ENCODE measurements at places on chromosomes 16 and 17.

GRCh38 chr17:79387783-79388182 is 223.1 kb downstream of the RBFOX3 start:
- no peak for DNase-seq

DNA sequence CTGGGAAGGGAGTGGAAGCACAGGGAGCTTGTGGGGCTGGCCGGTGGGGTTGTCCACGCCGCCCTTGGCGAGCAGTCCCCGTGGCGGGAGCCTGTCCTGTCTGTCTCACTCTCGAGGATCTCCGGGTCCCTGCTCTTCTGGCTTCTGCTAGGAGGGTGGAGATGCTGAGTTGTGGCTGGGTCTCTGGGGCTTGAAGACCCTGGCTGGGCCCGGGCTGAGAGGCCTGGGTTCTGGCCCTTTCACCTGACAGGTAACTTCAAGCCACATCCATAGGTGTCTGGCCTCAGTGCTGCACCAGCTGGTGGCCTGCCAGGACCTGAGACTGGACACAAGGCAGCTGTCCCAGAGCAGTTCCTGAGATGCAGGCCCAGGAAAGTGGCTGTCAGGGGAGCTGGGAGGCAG is 46.7 kb downstream of the PRMT7 start:
- no peak for DNase-seq

DNA sequence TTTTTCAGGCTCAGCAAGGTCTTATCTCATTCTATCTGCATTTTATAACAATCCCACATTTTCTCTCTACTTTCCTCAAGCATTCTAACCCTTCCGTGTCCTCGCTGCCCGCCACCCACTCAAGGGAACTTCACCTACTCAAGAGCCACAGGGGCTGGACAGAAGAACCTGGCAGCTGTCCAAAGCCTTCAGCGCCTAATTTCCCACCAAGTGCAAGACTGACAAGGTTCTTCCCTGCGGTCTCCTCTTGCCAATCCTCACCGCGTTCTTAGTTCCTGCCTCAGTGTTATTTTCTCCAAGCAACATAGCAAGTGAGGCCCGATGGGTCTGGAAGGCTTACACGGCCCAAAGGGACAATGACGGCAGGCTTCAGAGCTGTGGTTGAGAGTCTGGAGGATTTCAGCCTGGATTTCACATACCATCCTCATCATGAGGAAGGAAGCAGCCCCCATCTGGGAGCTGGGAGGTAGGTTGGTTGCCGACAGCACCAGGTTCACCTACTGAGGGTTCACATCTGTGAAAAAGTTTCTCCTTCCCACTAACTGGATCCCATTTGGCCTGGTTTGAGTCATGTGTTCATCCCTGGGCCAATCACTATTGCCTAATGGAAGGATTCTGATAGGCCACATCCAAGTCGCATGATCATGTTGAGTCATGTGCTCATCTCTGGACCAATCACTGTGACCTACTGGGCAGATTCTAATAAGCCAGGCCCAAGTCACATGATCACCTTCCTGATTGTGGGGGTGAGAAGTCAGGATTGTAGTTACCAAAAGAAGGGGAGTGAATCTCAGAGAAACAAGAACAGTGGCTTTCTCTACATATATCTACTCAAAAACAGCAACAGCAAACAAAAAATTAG is 108.2 kb downstream of the N4BP1 start:
- no peak for DNase-seq

DNA sequence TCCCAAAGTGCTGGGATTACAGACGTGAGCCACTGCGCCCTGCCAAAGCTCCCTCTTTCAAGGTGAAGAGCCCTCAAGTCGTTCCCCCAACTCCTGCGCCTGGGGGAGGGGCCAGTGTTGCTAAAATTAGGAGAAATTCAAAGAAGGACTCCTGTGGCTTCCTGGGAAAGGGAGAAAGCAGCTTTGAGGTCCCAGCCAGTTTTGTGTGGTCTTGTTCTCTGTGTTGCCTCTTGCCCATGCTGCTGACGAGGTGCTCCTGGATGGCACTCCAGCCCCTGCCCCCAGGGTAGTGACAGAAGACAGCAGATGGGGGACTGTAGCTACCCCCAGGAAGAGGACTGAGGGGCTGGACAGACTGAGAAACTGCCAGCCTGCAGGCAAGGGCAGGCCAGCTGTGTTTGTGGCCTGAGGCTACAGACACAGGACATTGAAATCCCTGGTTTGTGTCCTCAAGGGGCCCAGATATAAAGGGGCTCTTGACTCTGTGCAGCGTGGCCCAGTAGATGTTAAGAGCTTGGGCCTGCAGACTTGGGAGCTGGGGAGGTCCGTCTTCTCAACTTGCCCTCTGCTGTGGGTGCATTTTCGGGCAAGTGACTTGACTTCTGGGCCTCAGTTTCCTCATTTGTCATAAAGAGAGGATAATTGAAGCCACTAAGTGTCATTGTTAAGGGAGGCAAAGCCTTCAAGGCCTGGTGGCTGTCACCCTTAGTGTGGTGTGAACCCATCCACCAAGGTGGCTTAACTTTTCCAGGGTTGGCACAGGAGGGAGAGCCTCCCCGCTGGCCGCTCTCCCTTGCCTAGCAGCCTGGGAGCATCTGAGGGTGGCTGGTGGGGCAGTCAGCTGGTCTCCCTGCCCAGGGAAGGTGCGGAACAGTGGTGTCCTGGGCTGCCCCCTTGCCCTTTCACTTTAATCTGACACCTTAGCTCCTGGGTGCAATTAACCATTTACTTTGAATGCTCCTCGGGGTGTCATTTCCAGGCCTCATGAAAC is 4.1 kb downstream of the UBALD2 start:
- no peak for DNase-seq
